ENCODE measurements at places on chromosomes 7 and 10.

GRCh38 chr7:118185163-118185860 lies 1.3 kb downstream of the LSM8 start:
- no peak for DNase-seq

- no peak for DNase-seq
Observed at GRCh38 chr10:74851831-74852230, 25.4 kb downstream of the KAT6B start.

- no peak for DNase-seq
Observed at GRCh38 chr7:4189131-4189570, 492.9 kb upstream of the FOXK1 start.

GRCh38 chr7:127979113-127979727 lies 52.0 kb downstream of the LRRC4 start:
- DNase-seq = no peak

DNA sequence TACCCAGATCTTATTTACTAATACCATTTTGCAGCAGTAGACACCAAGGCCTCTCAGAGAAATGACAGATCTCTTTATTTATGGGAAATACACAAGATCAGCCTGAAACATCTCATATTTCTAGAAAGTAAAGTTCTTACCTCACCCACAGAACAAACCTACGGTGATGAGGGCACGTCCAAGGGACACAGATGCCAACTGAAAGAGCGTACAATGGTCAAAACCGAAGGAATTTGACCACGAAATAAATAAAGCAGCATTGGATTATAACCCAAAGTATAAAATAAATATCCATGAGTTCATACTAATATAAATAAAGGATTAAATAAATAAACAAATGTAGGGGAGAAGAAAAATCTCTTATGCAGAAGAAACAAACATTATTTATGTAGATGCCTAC lies 747.0 kb downstream of the TNS3 start:
- DNase-seq = no peak

DNA sequence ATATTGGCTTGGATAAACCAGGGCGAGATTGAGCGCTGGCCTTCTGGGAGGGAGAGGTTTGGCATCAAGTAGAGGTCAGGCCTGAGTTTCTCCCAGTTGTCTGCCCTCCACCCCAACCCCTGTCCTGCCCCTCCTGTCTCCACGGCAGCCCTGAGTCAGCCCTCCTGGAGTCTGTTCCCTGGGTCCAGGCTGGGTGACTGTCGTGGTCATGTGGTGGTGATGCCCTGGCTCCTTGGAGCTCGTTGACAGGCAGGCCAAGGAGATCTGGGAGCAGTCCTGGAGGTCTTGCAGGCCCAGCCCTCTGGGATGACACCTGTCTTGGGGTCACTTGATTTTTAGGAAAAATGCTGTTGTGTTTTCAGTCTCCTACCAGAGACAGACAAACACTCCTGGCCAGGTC lies 53.6 kb upstream of the PODXL start:
- no peak for DNase-seq

- DNase-seq = no peak
Observed at GRCh38 chr10:102741726-102742237, 2.0 kb upstream of the WBP1L start.

DNA sequence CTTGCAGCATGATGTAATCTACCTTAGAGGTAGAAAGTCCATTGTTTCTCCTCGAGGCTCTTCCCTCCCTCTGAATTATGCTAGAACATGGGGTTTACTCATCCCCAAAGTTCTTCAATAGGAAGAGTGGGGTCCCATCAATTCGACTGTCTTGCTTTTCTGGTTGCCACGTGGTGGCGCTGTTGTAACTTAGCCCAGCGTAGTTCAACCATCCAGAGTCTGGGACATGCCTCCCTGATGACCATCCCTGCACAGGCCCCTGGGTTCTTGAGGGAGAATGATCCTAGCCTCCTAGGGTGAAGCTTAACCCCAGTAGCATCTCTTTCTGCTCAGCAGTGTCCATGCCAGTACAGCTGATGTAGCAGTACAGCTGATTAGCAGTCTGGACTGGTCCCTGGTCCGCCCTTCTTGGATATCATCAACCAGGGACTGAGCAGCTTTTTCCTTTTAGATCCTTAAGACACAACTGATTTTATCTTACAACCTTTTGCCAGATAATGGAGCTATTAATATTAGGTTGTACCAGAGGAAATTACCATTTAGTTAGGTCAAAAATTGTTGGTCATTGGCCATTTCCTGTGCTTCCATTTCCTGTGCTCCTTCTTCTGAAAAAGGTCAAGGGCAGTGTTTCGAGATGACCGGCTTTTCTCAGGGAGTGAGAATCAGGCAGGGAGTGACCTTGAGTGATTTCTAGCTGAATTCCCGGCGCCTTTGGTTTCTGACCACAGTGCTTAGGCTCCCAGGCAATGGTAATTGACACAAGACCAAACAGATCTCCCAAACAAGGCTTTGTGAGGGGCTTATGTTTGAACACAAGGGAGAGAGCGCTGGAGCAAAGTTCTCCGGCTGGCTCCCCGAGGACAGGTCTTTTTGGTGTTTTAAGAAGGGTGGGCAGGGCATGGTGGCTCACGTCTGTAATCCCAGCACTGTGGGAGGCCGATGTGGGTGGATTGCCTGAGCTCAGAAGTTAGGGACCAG lies 65.4 kb downstream of the TACC2 start:
- no peak for DNase-seq

DNA sequence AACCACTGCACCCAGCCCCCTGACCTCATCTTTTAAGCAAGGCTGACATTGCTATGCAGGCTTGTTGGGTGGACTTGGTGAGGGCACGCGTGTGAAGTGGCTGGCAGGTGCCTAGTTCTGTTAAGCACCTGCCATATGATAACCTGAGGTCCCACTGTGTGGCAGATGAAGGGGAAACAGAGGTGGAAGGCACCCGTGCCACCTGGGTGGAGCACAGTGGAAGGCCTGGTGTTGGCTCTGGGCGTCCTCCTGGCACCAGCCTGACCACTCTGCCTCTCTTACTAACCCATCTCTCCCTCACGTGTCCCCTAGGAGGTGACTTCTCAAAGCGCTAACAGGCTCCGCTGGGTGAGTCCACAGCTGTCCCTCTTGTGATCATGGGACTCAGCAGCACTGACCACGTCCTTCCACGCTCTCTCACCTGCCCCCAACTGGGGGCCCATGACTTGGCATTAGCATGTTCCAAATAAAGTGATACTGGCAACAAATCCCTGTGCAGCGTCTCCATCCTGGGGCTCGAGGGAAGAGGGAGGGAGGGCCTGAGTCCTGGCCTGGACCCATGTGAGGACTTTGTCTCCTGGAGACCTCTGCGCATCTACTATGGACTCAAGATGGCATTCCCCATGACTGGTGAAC lies 4.6 kb upstream of the ZNF862 start:
- no peak for DNase-seq

DNA sequence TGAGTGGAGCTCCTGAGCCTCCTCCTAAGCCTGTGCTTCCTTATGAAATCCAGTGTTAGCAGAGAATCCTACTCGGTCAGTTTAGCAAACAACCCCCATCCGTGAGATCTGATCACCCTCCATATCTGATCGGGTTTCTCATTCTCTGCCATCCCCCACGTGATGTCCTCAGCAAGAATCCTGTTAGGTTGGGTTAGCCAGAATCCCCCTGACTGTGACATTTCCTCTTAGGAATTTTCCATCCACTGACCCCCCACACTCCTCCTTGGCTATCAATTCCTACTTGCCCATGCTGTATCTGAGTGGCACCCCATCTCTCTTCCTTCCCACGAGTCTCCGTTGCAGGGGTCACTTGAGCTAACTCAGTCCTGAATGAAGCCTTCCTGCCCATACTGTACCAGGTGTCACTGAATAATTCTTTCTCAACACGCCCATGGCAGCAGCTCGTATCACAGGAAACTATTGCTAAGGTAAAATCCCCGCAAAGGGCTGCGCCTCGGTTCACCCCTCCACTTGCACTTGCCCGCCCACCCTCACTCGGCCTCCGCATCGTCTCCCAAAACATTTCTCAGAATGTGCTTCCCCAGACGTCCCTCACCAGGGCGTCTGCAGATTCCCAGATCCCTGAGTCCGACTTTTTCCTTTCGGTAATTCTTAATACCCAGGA lies 44.1 kb downstream of the MYOF start:
- no peak for DNase-seq

- no peak for DNase-seq
Observed at GRCh38 chr7:154892459-154892858, 110.5 kb downstream of the PAXIP1 start.

DNA sequence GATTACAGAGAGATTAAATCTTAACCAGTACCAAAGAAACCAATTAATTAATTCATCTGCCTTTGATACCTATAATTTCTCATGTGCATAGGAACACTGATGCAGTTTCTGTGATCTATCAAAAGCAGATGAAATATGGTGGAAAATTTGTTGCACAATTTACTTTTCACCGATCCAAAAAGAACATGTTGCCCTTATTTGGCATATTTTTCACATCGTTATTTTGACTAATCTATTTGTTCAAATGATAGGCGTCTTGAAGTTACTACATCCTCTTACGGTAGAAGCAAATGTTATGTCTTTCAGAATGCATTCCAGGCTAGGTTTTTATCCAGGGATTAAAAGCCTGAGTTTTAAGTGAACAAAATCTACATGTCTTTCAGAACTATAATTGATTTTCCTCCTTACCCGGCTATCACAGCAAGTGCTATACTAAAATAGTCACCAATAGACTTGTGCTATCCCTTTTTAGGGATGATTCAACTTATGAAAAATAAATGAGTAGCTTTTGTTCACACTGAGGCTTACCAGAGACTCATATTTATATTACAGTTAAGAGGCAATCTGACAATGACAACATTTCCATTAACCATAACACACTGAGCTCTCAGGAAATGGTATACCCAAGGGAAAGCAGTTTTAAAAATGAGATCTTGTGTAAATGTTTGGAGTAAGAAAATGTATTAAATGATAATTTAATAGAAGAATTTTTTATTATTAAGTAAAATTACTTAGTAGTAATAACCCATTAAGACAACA lies 16.8 kb upstream of the TES start:
- DNase-seq = no peak

DNA sequence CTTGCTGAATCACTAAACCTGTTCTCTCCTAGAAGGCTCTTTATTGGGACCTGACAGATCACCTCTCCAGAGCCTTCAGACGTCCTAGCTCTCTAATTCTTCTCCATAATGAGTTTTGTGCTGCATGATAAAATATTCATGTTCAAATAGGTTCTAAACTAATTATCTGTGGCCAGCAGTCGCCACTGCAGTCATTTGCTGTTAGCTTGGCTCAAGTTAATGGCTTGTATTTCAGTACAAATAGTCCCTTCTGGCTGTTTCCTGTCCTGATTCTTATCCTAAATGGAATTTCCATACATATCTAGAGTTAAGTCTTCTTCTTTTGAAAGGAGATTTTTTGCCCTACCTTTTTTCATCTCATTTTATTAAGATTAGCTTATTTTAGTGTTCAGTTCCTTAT lies 303.2 kb downstream of the EXOC4 start:
- DNase-seq = no peak

- no peak for DNase-seq
Observed at GRCh38 chr10:22690158-22690557, 24.2 kb downstream of the PIP4K2A start.

DNA sequence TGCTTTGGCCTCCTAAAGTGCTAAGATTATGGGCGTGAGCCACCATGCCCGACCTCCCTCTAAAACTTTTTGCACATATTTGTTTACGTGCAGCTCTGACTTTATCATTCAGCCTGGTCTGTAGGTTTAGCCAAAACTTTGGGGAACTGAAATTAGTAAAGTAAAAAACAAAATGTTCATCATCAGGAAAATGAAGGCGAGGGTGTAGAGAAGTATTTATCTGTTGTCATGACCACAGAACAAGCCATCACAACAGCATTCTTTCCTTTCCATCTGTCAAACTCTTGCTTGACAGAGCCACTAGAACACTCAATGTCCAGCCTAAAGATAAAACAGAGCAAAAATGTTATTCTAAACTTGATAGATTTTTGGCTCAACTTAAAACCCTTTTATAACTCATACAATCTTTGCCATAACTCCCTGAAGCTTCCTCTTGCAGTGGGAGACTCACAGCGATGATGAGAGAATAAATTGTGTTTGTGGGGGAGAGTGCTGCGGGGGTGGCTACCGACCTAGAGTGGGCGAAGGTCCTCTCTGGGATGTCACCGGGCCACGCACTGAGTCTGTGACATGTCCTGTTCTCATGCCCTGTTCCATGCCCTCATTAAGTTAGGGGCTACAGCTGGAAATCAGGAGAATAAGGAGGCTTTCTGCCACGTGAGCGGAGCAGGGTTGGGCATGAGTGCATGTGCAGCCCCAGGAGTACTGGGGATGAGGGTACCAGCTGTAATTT lies 58.6 kb upstream of the MKRN1 start:
- no peak for DNase-seq

DNA sequence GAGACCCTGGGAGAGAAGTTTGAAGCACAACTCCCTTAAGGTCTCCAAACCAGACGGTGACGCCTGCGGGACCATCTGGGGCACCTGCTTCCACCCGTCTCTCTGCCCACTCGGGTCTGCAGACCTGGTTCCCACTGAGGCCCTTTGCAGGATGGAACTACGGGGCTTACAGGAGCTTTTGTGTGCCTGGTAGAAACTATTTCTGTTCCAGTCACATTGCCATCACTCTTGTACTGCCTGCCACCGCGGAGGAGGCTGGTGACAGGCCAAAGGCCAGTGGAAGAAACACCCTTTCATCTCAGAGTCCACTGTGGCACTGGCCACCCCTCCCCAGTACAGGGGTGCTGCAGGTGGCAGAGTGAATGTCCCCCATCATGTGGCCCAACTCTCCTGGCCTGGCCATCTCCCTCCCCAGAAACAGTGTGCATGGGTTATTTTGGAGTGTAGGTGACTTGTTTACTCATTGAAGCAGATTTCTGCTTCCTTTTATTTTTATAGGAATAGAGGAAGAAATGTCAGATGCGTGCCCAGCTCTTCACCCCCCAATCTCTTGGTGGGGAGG lies 10.8 kb downstream of the SERPINE1 start:
- no peak for DNase-seq

- DNase-seq = no peak
Observed at GRCh38 chr10:9443758-9444157, 1389.3 kb downstream of the GATA3 start.

GRCh38 chr7:128791972-128792327 lies 182 bp downstream of the CCDC136 start:
- no peak for DNase-seq

GRCh38 chr10:71363936-71364335 lies 32.8 kb upstream of the CDH23 start:
- DNase-seq = no peak

GRCh38 chr7:152733286-152733934 lies 26.1 kb upstream of the ACTR3B start:
- DNase-seq = no peak

DNA sequence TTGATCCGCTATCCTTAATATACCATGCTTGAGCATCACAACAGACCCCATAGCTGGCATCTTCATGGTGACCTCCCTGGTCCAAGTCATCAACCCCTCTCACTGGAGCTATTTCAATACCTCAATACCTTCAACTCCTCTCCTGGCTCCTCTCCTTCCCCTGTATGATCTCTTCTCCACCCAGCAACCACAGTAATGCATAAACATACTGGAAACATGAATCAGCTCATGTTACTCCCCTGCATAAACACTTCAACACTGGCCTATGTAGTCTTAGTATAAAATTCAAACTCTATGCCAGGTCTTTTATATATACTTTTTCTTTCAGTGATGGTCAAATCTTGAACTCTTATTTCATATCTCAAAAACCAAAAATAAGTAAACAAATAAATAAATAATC lies 31.8 kb upstream of the TMEM273 start:
- DNase-seq = no peak

- DNase-seq = no peak
Observed at GRCh38 chr7:77409739-77410547, 6.2 kb downstream of the GSAP start.
